ENCODE measurements at places on chromosomes 12 and 14.

GRCh38 chr12:3437986-3438385 is 53.0 kb upstream of the PRMT8 start:
- no peaks in the 10 kb centered on the region for H3K27me3 ChIP-seq
- no peak overlapping the region for H3K27ac ChIP-seq
- no peak overlapping the region for H3K4me3 ChIP-seq
- no peak for DNase-seq

DNA sequence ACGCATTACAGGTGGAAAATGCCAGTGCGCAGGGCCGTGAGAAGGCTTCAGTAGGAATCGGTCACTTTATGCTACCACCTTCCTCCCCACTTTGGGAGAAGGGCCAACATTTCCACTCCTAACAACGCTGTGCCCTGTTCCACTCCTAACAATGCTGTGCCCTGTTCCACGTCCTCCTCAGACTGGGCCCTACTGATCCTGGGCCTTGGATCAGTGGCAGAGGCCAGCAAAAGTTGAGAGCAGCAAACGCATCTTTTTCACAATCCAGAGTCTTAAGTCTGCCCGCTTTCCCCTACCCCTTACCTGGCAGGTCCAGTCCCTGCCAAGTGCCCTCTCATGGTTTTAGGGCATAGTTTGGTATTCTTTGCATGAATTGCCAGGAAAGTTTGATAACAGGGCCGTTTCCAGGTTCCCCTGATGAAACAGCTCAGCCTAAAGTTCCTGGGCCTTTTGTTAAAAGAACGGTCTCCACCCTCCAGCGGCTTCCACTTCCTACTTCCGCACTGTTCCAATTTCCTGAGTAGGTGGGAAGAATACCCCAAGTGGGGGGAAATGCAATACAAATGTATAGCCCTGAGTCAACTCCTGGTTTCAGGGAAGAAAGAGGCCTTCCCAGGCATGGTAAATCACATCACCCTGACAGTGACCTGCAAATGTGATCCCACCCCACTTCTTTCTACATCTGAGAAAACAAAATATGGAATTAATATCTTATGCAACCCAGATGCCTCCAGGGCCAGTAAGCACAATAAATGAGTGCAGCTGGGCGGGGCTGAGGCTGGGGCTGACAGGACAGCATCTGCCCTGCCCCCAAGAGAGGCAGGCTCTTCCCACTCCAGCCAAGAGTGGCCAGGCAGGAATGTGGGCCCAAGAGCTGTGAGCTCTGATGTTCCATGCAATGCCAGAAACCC is 15.0 kb downstream of the KCTD10 start:
- H3K4me3 ChIP-seq: no peak overlapping the region
- DNase-seq: no peak
- peaks cover 10% of the 10 kb centered on the region for H3K36me3 ChIP-seq
- peaks cover 40% of the 10 kb centered on the region for H3K4me1 ChIP-seq
- no peak overlapping the region for H3K27ac ChIP-seq

DNA sequence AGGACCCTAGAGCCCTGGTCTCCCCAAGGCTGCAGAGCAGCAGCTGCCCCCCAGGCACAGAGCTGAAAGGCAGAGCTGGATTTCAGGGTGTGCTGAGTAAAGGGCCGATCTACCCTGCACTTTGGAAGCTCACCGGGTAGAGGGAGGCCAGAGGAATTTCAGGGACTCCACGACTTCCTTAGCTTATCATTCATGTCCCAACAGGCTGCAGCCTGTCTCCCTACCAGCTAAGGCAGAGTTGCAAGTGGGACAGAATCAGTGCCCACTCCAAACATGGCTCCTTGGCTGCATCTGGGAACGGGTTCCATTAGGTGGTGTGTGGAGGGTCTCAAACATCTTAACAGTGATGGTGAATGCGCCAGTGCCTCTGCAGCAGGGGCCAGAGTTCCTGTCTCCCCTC is 27.5 kb downstream of the MMAB start:
- peaks cover 15% of the 10 kb centered on the region for H3K27me3 ChIP-seq
- H3K27ac ChIP-seq: no peak overlapping the region
- peaks cover 3% of the 10 kb centered on the region for H3K4me1 ChIP-seq
- H3K36me3 ChIP-seq: no peaks in the 10 kb centered on the region
- DNase-seq: no peak
- no peak overlapping the region for H3K4me3 ChIP-seq

DNA sequence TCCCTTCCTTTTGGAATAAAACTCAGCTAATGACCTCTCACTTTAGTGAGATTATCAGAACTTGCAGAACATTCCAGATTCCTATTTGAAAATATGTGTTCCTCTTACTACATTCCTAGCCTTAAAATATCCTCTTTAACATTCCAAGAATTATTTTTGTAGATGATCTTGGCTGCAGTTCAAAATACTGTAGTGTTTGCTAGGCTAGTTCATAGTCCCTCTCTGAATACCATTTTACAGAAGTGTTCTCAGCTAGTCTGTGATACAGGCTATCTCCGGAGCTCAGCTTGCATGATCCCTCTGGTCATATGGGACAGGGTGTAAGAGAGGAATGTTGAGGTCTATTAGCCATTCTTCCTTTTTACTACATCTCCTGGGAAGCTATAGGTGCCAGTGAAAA is 17.6 kb upstream of the GPR33 start:
- no peak overlapping the region for H3K4me3 ChIP-seq
- no peaks in the 10 kb centered on the region for H3K4me1 ChIP-seq
- H3K27me3 ChIP-seq: no peaks in the 10 kb centered on the region

DNA sequence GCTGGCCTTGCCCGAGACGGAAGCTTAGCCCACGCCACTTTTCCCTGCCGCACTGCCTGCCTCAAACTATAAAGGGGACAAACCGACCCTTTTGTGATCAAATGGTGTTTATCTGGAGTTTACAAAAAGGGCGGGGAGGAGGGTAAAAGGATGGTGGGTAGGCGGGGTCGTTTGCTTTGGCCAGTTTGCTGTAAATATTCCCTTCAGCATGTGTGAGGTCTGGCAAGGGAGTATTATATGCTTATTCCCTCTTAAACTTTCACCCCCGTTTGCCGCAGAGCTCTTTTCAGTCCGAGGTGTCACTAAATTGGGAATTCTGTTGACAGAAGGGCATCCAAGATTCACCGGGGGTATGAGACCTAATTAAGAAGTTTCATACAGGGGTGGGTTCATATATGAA is 3.8 kb upstream of the TBX3 start:
- peaks cover 90% of the 10 kb centered on the region for H3K27me3 ChIP-seq
- peaks cover 7% of the 10 kb centered on the region for H3K36me3 ChIP-seq
- H3K4me3 ChIP-seq: no peak overlapping the region
- peaks cover 25% of the 10 kb centered on the region for H3K4me1 ChIP-seq
- no peak overlapping the region for H3K27ac ChIP-seq

GRCh38 chr14:55781046-55781445 is 201.0 kb downstream of the KTN1 start:
- H3K27ac ChIP-seq: no peak overlapping the region
- H3K36me3 ChIP-seq: no peaks in the 10 kb centered on the region
- DNase-seq: no peak
- no peak overlapping the region for H3K4me3 ChIP-seq
- peaks cover 2% of the 10 kb centered on the region for H3K27me3 ChIP-seq

DNA sequence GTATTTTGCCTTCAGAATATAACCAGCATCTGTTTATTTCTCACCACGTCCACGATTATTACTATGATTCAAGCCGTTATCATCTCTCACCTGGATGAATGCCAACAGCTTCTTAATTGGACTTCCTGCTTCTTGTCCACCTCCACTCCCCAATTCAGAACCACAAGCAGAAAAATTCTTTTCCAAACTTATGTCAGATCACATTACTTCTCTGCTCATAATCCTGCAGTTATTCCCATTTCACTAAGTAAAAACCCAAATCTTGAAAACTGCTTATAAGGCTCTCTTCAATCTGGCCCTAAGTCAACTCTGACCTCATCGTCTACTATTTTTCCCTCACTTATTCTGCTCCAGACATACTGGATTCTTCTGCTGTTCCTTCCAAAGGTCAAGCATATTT is 2.0 kb downstream of the CRY1 start:
- peaks cover 24% of the 10 kb centered on the region for H3K36me3 ChIP-seq
- no peak overlapping the region for H3K27ac ChIP-seq
- H3K4me1 ChIP-seq: peaks cover 23% of the 10 kb centered on the region
- H3K4me3 ChIP-seq: no peak overlapping the region

DNA sequence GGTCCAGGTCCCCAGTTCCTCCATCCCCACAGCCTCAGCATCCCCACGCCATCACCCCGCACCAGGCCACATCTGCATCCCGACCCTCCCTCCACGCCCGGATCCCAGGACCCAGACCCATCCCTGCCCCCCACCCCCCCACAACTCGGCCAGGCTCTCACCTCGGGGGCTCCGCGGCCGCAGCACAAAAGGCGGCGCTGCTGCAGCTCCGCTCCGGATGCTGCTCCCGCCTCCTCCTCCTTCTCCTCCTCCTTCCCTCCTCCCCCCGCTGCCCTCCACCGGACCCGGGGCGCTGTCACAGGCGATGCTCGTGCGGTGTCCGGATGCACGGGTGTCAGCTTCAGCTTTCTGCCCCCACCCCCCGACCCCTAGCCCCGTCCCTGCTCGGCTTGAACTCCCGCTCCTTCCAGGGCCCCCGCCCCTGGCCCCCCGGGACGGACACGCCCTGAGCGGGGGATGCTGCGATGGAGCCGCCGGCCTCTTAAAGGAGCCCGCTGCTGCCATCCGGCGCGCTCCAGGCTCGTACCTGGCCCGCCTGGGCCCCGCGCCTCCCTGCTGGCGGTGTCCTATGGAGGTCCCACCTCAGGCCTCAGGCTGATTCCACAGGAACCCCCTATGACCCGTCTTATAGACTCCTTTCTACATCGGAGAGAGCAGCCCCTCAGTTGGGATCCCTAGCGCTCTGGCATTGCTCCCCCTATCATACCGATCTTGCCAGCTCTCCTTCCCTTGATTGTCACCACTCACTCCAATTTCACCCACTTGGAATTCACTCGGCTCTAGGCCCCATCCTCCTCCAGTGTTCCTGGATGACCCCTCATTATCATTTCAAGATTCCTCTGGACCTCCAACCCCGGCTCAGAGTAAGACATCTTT is at the start of gene MAP3K12:
Gene MAP3K12, minus strand, starts transcription at position 193 of the 876 bp plus-strand sequence. CDS start 12,067 bp downstream, outside the sequence.
- H3K4me3 ChIP-seq: peak within 1 kb of the TSS; percentile 88
- H3K4me1 ChIP-seq: peaks cover 37% of the 10 kb centered on the region
- H3K27me3 ChIP-seq: peaks cover 1% of the 10 kb centered on the region
- DNase-seq: peak; percentile 68
- no peaks in the 10 kb centered on the region for H3K36me3 ChIP-seq
- H3K27ac ChIP-seq: peak within 1 kb of the TSS; percentile 90

DNA sequence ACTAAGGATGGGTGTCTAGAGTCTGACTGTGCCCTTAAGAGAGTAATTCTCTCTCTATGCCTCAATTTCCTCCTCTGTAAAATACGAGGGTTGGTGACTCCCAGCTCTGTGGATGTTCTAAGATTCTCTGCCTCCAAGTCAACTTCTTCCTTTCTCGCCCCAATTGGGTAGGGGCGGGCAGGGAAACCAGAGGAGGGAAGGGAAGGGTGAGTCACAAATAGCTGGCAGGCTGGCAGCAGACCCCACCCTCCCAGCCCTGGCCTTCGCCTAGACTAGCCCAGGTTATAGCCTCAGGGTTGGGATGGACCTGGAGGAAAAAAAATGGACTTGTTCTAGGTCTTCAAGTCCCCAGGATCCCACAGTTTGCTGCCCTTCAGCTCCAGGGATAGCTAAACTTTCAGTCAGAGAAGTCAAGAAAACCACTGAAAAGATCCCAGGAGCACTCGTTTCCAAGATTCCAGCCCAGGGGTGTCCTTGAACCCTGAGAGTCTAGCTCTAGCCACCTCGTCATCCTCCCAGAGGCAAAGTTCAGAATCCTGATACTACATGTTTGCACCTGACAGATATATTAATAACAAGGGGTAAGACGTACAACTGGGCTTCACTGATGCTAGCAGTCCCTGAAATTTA is 2.3 kb downstream of the DGKA start:
- H3K27ac ChIP-seq: peak overlapping the region; percentile 89
- peaks cover 74% of the 10 kb centered on the region for H3K4me1 ChIP-seq
- peak overlapping the region; percentile 93 for H3K4me3 ChIP-seq
- peak; percentile 14 for DNase-seq
- no peaks in the 10 kb centered on the region for H3K27me3 ChIP-seq

DNA sequence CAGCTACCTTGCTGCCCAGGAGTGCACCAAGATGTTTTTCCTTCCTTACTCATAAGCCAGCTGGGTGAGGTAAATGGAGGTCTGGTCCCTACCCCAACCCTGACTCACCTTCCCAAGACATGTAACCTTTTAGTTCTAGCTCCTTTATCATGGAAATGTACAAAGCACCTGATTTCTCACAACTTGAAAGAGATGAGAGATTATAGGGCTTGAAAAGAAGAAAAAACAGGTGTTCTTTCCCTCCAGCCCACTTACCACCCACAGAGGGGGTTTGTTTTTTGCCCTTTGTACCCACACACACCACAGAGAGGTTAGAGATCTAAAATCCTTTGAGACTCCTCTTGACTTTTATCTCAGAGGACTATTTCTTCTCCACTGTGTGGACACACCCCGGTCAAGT is 21.1 kb downstream of the PLXNC1 start:
- H3K27ac ChIP-seq: peak overlapping the region; percentile 66
- H3K4me1 ChIP-seq: peaks cover 77% of the 10 kb centered on the region
- H3K36me3 ChIP-seq: no peaks in the 10 kb centered on the region
- DNase-seq: no peak

- DNase-seq: no peak
- H3K27me3 ChIP-seq: no peaks in the 10 kb centered on the region
- peaks cover 51% of the 10 kb centered on the region for H3K36me3 ChIP-seq
Observed at GRCh38 chr14:75539162-75539560, 16.9 kb downstream of the BATF start.

GRCh38 chr14:95233702-95234241 is 76.4 kb upstream of the DICER1 start:
- H3K27ac ChIP-seq: no peak overlapping the region
- H3K4me1 ChIP-seq: peaks cover 2% of the 10 kb centered on the region
- no peaks in the 10 kb centered on the region for H3K36me3 ChIP-seq
- DNase-seq: no peak
- peaks cover 2% of the 10 kb centered on the region for H3K27me3 ChIP-seq

DNA sequence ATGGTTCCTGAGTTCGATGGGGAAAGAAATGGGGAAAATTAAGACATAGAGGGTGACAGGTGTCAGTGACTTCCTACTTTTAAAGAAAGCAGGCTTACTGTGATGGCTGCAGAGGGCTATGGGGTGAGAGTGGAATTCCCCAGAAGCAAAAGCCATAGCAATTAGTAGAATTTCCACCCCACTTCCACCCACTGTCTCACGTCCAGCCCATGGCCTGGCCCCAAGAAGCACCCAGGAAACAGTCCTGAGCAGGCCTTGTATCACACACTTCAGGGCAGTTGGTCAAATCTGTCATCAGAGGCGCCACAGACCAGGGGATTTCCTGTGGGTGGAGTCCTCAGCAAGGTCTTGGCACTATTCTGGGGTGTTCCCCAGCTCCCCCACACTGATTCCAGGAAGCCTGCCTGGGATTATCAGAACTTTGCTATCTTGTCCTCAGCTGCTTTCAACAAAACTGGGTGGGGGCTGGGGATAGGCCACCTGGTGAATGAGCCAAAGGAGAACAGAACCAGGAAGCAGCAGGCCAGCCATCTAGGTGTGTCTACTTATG is 120.1 kb upstream of the CCND2 start:
- peak overlapping the region; percentile 93 for H3K27ac ChIP-seq

All from activated naive CD8-positive, alpha-beta T cell treated with anti-CD3 and anti-CD28 coated beads, Interleukin-2, amount 50 U/mL, for 24 hours (primary cell).